ENCODE measurements at places on chromosomes 1 and 21.

DNA sequence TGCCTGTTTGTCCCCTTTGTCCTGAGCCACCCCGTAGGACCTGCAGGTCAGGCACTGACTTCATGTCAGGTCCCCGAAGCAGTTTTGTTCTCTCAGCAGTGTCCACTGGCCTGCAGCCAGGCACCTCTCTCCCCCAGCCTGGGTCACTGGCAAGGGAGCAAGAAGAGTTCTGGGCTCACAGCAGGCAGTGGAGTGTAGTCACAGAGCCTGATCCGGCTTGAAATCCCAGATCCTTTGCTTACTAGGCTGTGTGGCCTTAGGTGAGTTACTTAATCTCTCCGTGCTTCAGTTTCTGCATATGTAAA, 34.2 kb downstream of the L1TD1 start:
- no peak for DNase-seq

DNA sequence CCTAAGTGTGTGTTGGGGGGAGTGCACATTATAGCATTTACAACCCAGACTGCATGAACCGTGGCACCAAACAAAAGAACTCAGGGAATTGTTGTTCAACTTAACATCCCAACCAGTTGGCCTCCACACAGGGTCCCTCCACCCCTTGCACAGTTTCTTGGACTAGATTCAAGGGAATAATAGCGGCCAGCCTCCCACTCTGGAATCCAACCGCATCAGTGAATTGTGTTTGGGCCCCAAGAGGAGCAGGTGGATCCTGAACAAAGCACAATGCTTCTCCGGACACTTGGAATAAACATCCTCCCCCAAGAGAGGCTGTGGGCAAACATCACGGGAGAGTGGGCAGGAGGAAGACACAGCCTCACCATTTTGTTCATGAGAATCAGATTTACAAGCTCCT, 18.2 kb downstream of the CD34 start:
- DNase-seq, result no peak

- no peak for DNase-seq
Measured at GRCh38 chr1:41822866-41823265, 95.9 kb downstream of the HIVEP3 start.

GRCh38 chr1:226656201-226656600, 82.9 kb downstream of the ITPKB start:
- DNase-seq, result peak; percentile 83

DNA sequence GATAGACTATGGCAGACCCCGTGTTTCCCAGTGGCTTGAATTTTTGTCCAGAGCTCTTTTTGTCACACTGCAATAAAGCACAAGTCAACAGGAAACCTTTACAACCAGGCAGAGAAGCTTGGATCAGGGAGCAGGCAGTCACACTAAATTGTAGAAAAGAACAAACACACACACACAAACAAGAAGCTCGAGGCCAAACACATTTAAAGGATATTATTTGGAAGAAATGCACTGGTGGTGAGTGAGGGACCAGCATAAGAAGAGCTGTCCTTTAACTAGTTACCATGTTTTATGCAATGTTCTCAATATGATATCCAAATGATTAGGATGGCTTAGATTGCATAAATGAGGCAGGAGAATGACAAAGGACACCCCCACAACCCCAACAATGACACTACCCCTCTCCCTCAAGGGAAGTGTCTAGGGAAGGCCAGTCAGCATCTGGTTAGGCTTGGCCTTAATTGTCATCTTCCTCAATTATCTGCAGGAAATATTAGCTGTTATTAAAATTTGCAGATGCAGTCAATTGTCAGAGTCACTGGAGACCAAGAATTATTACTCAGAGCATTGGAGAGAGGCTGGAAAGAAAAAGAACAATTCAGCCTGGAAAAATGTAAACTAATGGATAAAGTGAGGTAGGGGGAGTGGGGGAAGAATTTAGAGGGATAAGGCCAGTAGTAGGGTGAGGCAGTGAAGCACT, 35.3 kb downstream of the DDR2 start:
- DNase-seq, result no peak

GRCh38 chr1:236288620-236288976, 6.8 kb upstream of the ERO1B start:
- DNase-seq, result no peak

DNA sequence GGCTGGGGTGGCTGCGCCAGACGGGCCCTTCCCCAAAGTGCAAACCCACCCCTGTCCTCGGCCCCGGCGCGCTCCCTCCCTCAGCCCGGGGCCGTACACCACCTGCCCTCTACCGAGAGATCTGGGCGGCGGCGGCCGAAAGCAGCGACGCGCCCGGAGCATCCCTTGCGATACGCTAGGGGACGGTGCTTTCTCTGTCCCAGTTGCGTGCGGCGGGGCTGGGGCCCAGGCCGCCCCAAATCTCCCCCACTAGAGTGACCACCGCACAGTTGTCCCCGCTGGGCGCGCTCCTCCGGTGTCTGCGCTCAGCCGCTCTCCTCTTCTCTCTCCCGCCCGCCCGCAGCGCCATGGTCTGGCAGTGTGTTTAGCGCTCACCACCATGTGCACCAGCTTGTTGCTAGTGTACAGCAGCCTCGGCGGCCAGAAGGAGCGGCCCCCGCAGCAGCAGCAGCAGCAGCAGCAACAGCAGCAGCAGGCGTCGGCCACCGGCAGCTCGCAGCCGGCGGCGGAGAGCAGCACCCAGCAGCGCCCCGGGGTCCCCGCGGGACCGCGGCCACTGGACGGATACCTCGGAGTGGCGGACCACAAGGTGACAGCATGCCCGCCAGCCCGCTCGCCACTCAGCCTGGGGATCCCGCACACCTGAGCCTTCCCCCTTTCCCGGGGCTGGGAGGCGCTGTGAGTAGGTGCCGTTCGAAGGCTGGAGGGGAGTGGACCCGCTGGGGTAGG, 1.0 kb downstream of the ST6GALNAC5 start:
- peak; percentile 67 for DNase-seq

DNA sequence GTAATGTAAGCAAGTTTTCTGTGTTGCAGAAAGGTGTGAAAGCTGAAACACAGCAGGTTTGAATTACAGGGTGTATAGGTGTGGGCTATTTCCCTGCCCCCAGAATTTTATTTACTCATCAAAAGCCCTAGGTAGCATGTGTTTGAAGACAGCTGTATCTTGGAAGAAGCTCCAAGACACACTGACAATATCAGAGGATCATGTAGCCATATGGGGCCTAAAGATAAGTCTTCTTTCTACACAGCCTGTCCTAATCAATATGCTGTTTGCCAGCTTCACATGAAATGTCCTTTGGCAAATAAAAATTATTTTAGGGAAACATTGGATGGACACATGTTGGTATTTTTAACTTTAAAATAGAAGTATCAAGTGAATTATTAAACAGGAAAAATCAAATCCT, 17.5 kb upstream of the SUCO start:
- no peak for DNase-seq

DNA sequence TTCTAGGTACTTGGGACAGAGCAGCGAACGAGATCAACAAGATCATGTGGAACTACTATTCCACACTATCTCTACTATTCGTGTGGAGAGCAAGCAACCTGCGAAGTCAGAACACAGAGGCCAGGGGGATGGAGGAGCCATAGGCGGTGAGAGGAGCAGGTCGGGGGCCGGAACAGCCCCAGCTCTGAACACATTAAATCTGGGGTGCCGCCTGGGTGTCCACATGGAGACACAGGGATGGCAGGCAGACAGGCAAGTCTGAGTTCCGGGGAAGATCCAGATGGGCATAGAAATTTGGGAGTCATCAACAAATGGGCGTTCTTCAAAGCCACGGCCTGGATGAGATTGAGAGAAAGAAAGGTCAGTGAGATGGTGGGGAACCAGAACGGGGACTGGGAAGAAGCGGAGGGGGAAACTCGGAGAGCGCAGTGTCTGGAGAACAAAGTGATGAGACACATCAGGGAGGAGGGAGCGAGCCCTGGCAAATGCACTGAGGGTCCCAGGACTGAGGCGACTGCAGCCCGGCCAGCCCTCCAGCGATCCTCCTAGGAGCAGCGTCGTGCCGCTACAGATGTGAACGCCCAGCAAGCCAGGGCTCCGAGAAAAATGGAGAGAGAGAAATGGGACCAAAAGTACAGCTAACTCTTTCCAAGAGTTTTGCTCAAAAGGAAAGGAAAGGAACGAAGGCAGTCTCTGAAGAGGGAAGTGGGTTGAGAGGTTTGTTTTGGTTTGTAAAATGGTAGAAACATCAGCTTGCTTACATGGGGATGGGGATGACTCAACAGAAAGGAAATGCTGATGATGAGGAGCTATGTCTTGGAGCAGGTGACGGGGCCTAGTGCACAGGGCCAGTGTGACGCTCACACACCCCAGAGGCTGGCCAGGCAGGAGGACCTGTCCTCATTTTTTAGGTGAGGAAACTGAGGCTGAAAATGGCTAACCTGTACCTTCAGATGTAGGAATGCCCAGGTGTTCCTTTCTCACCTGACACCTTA, 84.5 kb downstream of the GLIS1 start:
- no peak for DNase-seq

DNA sequence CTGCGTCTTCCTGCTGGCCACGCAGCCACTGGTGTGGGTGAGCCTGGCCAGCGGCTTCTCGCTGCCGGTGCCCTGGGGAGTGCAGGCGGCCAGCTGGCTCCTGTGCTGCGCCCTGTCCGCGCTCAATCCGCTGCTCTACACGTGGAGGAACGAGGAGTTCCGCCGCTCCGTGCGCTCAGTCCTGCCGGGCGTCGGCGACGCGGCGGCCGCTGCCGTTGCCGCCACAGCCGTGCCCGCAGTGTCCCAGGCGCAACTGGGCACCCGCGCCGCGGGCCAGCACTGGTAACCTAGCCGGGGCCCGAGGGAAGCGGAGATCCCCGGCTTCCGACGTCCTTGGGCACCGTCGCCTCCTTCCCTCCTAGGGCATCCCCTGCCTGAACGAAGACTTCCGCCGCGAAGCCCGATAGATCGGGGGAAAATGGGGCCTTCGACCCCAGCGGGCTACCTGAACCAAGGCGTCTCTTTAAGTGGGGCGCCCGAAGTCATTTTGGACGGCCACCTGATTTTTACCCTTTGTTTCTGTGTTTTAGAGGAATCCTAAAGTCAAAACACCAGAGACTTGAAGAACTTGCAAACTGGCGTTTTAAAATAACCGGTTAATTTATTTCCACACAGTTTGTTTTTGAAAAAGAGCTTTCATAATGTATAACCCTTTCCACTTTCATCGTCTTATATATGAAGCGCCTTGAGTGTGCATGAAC, 2.0 kb downstream of the GPR88 start:
- no peak for DNase-seq

- DNase-seq, result peak; percentile 11
Measured at GRCh38 chr1:88608139-88608943, 75.7 kb upstream of the PKN2 start.

GRCh38 chr1:13930151-13930550, 230.2 kb downstream of the PRDM2 start:
- no peak for DNase-seq

GRCh38 chr1:2353551-2354438, 37.6 kb downstream of the MORN1 start:
- no peak for DNase-seq

- no peak for DNase-seq
Measured at GRCh38 chr1:246139745-246140182, 367.3 kb downstream of the SMYD3 start.

GRCh38 chr1:179761846-179762640, 19.0 kb downstream of the FAM163A start:
- no peak for DNase-seq

DNA sequence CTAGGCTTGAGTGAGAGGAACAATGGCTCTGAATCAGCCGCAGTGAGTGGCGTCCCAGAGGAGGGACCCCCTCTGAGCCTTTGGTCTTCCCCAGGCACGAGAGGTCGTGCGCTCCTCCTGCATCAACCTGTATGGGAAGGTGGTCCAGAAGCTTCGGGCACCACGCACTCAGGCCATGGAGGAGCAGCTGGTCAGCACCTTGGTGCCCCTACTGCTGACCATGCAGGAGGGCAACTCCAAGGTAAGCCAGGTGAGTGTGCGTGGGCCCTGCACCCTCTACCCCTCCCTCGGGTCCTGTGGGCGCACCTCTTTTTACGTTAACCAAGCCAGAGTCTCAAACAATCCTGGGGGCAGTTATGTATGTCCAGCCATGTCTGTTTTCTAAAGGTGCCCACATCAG, 13.7 kb upstream of the TTC4 start:
- DNase-seq, result no peak

DNA sequence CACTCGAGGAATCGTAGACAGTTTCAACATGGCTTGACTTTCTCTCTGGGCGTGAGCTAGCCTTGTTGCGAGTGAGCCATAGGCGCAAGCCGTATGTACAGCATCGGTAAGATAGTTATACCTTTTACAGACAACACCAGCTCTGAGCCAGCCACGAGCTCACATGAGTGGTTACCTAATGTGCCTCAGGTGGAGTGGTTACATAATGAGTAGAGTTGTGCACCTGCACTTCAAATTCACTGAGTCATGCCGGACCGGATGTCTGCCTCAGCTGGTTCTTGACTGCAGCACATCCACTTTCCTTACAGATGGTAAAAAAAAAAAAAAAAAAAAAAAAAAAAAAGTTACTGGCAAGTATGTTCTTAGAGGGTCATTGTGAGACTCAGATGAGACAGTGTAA, 360.4 kb upstream of the NR5A2 start:
- peak; percentile 26 for DNase-seq

- DNase-seq, result no peak
Measured at GRCh38 chr1:42350086-42350485, 15.1 kb upstream of the FOXJ3 start.

DNA sequence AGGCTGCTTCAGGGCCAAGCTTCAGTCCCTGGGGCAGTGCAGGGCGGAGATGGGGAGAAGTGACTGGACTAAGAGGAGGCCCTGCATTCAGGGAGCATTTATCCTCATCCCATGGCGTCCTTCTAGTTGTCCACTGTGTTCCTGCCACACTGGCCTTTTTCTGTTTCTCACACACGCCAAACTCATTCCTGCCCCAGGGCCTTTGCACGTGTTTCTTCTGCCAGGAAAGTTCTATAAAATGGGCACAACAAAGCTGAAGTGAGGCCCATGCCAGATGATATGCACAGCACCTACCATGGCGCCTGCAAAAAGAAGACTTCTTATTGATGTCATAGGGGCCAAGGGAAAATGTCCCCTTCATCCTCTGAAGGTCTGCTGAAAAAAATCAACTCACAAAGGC, 24.3 kb downstream of the MROH7 start:
- no peak for DNase-seq

DNA sequence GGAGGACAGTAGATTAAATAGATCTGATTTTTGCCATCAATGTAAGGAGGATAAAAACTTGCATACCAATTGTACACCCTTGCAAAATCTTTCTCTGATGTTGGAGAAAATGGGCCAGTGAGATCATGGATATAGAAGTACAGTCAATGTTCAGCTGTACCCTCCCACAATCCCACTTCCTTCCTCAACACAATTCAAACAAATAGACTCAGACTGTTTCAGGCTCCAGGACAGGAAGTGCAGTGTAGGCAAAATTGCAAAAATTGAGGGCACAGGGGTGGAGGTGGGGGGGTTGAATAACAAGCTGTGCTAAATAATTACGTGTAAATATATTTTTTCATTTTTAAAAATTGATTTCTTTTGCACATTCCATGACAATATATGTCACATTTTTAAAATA, 3.9 kb upstream of the IFI44 start:
- no peak for DNase-seq

- no peak for DNase-seq
Measured at GRCh38 chr1:222074317-222074716, 332.4 kb upstream of the DUSP10 start.

GRCh38 chr1:149962039-149962647, 25.5 kb upstream of the MTMR11 start:
- peak; percentile 9 for DNase-seq

GRCh38 chr21:29726044-29726443, 213.8 kb downstream of the GRIK1 start:
- no peak for DNase-seq

- DNase-seq, result no peak
Measured at GRCh38 chr1:180892272-180892671, 20.4 kb upstream of the KIAA1614 start.

GRCh38 chr1:24193046-24193445, 6.0 kb upstream of the IFNLR1 start:
- DNase-seq, result no peak

GRCh38 chr21:41403331-41403730, 22.7 kb upstream of the MX1 start:
- DNase-seq, result no peak

Measured in NCI-H2171 (cell line).